Thoracic aorta (tissue), 2 donors: ENCODE measurements at places on chromosomes 5 and 9. TPM values are rescaled to one million over a fixed set of nuclear protein-coding genes. Genes with fewer than 3 reads are reported as not detected.

The IFNA21 gene
- total RNA-seq: not detected

DNA sequence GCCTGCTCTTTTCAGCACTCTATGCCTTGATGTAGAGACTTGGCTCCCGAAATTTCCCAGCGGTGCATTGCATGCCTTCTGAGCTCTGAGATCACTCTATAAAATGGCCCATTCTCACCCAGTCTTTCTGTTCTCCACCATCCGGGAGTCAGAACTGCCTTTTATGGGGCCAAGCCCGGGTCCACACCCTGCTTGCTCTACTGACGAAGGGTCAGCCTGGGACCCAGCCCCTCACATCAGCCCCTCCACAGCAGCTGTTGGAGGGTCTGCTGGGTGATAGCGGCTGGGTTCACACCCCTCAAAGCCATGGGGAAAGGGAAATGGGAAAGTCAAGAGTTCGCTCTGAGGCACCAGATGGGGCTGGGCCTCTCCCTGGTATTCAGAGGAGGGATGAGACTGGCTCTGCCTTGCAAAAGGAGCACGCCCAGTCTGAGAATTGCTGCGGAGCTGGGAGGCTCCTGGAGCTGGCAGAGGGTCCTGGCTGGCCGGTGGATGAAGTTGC, 66.0 kb upstream of the ORM1 start:
- no peak for DNase-seq

- no peak for DNase-seq
These were observed 88.9 kb downstream of the CDK5RAP2 start for GRCh38 chr9:120490888-120491595.

The IL9 gene
- total RNA-seq: not detected

The FOXD4L6 gene
- total RNA-seq: not detected
